WTC11 (cell line): ENCODE measurements at places on chromosomes 16 and 17. TPM values are rescaled to one million over a fixed set of nuclear protein-coding genes. Genes with fewer than 3 reads are reported as not detected.

Gene BAIAP3
- total RNA-seq = 15.2 to 18.8 TPM (median 16.5 TPM) in 3 replicates

Gene MAPT
- 2.2 to 4.2 TPM (median 2.9 TPM) in 3 replicates for total RNA-seq

Gene SRCIN1
- total RNA-seq = 10.7 to 17.3 TPM (median 11.1 TPM) in 3 replicates

Gene CHRNE
- total RNA-seq = 0.64 to 0.78 TPM (median 0.70 TPM) in 3 replicates

Gene KIAA0513
- total RNA-seq = 6.4 to 7.8 TPM (median 7.3 TPM) in 3 replicates

DNA sequence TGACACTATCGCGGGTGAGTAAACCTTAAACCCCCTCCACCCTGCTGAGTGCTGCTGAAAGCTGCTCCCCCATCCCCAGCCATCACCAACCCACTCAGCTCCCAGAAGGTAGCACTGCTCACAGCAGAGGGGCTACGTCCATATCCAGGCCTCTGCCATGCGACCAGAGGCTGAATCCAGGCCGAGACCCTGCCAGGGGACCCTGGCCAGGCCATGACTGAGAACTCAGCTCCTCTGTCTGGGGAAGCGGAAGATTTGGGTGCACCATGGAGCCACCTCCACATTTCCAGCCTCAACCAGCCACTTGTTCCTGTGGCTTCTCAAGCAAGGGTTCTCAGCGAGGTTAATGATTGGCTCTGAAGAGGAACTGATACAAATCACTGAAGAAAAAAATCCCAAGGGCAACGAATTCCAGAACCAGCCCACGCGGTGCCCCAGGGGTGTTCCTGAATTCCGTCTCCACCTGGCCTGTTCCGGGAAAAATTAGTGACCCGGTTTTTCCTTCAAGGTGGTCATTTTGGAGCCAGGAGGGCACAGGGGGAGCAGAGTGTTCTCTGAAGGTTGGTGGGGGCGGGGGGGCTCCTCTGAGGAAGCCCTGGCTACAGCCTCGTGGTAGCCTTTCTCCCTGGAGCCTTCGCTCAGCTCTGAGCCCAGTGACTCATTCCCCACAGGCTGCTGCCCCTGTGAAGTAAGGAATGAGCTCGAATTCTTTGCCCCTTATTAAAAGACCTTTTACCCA is 9.3 kb upstream of the SLC16A5 start:
- no peak for DNase-seq
- peaks cover 12% of the 10 kb centered on the region for H3K27me3 ChIP-seq
- H3K27ac ChIP-seq = 0 out of 2 replicates have a peak overlapping the region, but pooled peaks have one; percentile 41

DNA sequence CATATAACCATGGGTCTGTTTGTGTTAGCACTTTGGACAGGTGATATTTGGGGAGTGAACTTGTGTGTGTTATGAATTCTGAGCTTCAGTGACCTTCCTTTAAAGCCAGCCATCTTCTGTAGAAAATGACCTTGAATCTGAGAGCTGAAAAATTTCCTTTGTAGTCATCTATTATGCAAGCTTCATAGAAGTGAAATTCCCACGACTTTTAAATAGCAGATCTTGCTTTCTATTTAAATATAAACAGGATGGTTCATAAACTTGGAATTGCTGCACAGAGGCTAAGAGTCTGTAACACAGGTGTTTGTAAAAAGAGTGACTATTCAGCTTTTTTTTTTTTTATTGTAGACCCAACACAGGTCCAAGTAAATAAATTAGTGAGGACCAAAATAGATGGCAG is 85.5 kb downstream of the MARCHF10 start:
- DNase-seq = no peak
- no peaks in the 10 kb centered on the region for H3K36me3 ChIP-seq
- H3K4me3 ChIP-seq = no peak overlapping the region
- peak overlapping the region; percentile 32; the same call in 1 of the 2 replicates for H3K27ac ChIP-seq

DNA sequence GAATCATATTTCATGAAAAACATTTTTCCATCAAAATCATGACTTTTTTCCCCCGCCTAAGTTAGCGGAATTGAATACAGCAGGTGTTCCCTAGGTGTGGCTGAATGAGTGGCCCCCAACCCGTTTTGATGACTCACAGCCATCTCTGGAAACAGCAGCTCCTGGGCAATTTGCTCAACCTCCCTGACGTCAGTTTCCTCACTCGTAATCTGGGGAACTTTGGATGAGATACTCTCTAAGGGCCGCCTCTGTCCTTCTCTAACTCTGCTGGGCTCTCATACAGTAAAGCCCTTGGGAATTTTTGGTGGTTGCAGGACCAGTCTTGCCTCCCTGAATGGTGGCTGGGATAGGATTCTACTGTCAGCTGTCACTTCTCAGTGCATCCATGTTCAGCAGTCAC is 11.6 kb upstream of the NTN1 start:
- DNase-seq = no peak
- no peak overlapping the region for H3K27ac ChIP-seq
- peaks cover 20% of the 10 kb centered on the region for H3K4me1 ChIP-seq
- H3K36me3 ChIP-seq = no peaks in the 10 kb centered on the region; the same call in 1 of the 2 replicates
- no peak overlapping the region for H3K4me3 ChIP-seq
- peaks cover 88% of the 10 kb centered on the region for H3K27me3 ChIP-seq

DNA sequence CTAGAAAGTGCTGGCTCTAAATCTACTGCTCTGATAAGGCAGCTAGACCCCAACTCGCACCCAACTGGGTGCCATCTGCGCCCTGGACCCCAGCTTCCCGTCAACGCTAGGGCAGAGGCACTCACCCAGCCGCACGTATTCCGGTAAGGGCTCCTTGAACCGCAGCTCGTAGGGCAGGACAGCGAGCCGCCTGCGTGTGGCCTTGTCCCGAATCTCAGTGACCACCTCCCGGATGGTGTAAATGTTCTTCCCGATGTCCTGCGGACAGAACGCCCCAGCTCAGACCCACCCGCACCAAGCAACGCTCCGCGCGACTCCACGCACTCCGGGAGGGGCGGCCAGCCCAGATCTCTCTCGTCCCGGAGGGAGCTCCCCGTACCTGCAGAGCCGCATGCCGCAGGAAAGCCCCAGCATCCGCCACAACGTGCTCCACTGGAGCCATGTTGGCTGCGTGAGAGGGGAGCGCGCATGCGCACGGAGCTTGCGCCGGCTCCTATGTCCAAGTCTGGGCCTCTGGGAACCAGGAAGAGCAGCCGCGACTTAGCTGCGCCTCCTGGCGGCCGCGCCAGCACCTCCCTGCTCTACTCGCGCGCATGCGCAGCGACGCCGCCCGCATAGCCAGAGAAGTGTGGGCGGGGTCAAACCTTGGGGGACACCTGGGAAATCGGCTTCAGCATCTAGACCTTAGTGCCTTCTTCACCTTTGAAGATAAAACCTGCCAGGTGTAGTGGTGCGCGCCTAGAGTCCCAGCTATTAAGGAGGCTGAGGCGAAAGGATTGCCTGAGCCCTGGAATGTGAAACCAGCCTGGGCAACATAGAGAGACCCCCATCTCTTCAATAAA is at the start of gene NOB1:
TSS of gene NOB1 (minus strand) at position 458 of the 842 bp plus-strand sequence. CDS start at position 442, 16 bp downstream.
- H3K4me1 ChIP-seq = peaks cover 11% of the 10 kb centered on the region
- peak within 1 kb of the TSS; percentile 100 for H3K4me3 ChIP-seq
- H3K36me3 ChIP-seq = peaks cover 31% of the 10 kb centered on the region
- peak; percentile 99 for DNase-seq
- peaks cover 35% of the 10 kb centered on the region for H3K27me3 ChIP-seq

DNA sequence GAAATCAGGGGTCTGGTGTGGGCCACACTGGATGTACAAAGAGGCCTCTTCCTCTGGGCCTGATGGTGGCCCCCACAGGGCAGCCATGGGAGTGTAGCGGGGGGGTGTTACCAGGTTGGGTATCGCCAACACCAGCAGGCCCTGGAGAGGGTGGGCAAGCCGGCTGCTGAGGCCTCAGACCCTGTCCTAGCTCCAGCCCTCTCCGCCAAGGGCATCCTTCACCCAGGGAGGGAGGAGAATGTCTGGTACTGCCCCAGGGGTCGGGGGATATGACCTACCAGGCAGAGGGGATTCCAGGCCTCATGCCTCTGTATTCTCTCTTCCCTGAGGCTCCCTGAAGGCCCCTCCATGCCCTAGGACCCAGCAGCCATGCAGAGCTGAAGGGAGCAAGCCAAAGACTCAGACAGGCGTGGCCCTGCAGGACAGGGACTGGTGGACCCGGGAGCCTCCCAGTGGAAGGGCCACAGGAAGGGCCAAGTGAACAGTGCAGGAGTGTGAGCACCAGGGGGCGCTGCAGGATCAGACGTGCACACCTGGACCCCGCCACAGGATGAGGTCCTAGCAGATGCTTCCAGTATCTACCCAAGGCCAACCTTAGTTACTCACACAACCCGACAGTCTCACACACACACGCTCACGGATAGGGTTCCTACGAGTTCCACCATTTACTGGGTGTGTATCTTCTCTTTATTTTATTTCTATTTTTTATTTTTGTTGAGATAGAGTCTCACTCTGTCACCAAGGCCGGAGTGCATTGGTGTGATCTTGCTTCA is 10.9 kb upstream of the CES4A start:
- H3K36me3 ChIP-seq = no peaks in the 10 kb centered on the region
- peaks cover 6% of the 10 kb centered on the region for H3K4me1 ChIP-seq
- H3K27ac ChIP-seq = no peak overlapping the region
- no peaks in the 10 kb centered on the region; the same call in 1 of the 2 replicates for H3K27me3 ChIP-seq
- no peak overlapping the region for H3K4me3 ChIP-seq

- no peak overlapping the region for H3K4me3 ChIP-seq
- no peaks in the 10 kb centered on the region for H3K36me3 ChIP-seq
- no peaks in the 10 kb centered on the region for H3K4me1 ChIP-seq
- H3K27ac ChIP-seq = no peak overlapping the region
- H3K27me3 ChIP-seq = no peaks in the 10 kb centered on the region
These were observed 656.6 kb downstream of the WWOX start for GRCh38 chr16:78755751-78756661.
